ENCODE measurements at places on chromosomes 3 and 15. TPM values are rescaled to one million over a fixed set of nuclear protein-coding genes. Genes with fewer than 3 reads are reported as not detected.

ZNF197 gene
- total RNA-seq = 10.7 TPM

ADCY5 gene
- total RNA-seq = not detected

ISLR2 gene
- total RNA-seq = not detected

ERICH6 gene
- not detected for total RNA-seq

CKMT1B gene
- total RNA-seq = 0.66 TPM

TM4SF1 gene
- 0.26 TPM for total RNA-seq
